ENCODE measurements at places on chromosomes 12 and 14.

- no peak for DNase-seq
Observed at GRCh38 chr12:94777936-94778335, 127.6 kb upstream of the TMCC3 start.

- DNase-seq = no peak
Observed at GRCh38 chr14:72332046-72332445, 399.8 kb downstream of the RGS6 start.

DNA sequence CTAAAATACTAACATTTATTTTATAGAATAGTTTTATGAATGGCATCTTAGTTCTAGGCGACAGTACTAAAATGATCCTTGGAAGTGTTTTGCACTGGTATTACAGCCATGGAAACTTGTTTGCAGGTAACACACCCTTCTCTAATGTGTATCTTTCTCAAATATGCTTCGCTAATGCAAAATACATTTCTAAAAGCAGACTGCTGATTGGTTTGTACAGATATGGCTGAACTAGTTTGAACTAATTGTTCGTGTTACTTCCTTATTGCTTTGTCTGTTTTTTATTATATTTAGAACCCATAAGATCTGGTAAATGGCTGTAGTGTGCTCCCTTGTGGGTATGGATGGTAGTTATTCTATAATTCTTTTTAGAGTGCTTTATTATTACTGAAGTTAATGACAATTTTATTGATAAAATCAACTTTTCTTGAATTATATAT, 53.0 kb downstream of the ATF7IP start:
- DNase-seq = no peak

GRCh38 chr12:104360983-104361707, 57.6 kb downstream of the EID3 start:
- DNase-seq = peak; percentile 74

- no peak for DNase-seq
Observed at GRCh38 chr12:129202109-129202814, 349.0 kb downstream of the GLT1D1 start.

DNA sequence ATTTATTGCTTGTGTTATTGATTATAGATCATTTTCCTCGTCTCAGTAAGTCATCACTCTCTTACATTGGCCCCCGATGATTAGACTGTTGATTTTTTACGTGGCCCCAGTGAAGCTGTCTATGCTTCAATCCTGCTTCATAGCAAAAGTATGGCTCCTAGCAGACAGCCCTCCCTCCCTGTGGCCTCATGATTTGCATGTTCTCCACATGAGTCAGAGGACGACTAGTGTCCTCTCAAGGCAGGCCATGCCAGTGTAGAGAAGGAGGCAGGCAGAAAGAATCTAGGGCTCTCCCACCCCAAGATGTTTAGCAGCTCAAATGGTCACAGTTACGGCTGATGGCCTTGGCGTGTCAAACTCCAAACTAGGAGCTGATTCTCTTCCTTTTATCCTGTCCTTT, 59.6 kb downstream of the FIGNL2 start:
- no peak for DNase-seq

DNA sequence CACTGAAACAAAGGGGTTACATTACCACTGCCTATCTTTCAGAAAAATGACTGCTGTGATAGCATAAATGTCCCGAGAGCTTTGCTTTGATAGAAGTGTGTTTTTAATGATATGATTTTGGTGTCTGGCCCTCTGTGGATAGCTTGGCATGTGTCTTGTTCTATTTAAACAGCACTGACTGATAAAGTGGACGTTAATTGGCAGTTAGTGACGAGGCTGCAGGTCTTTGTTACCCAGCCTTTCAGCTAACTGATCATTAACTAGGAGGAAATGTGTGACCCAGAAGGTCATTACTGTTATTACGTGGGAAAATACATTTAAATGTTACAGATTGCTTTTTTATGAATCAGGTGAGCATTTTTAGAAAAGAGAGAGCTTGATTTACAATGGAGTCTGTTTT, 428.3 kb downstream of the DIO2 start:
- no peak for DNase-seq

DNA sequence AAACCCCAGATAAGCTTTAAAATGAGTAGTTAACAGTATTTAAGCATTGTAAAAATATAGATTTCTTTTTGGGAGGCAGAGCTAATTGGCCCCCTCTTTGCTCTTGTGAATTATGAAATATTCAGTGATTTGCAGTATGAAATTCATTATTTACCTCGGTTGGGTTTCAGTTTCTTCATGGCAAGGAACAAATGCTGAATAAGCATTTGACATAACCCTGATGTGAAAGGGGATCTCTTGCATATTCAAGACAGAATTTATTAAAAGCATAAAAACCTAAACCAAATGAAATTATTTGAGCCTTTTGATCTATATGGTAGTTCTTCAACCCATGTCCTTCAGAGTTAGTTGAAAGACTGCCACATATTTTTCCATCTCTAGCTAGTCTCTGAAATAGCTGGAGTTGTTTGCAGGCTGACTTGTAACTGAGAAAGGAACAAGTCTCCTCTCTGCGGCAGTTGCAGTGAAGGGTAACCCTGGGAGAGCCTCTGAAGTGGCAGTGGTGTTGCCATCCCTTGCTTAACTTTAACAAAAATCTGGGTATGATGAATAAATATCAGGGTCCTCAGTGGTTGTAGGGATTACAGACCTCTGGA, 690 bp downstream of the AKAP6 start:
- DNase-seq = no peak

- DNase-seq = no peak
Observed at GRCh38 chr12:109764123-109764522, 50.5 kb downstream of the FAM222A start.

DNA sequence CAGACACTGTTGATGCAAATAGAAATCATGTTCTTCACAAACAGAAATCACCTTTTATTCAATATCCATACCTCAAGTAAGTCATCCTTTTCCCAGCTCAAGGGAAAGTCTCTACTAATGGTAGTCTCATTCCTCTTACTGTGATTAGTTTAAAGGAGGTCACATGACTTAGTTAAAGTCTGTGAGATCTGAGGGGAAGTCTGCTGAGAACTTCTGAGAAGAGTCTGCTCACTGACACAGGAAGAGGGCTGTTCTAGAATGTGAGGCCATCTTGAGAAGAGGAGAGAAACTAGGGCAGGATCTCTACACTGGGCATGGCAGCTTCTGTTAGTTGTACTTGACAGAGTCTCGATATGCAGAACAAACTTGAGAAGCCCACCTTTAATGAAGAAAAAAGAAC, 146.8 kb downstream of the C12orf42 start:
- no peak for DNase-seq

DNA sequence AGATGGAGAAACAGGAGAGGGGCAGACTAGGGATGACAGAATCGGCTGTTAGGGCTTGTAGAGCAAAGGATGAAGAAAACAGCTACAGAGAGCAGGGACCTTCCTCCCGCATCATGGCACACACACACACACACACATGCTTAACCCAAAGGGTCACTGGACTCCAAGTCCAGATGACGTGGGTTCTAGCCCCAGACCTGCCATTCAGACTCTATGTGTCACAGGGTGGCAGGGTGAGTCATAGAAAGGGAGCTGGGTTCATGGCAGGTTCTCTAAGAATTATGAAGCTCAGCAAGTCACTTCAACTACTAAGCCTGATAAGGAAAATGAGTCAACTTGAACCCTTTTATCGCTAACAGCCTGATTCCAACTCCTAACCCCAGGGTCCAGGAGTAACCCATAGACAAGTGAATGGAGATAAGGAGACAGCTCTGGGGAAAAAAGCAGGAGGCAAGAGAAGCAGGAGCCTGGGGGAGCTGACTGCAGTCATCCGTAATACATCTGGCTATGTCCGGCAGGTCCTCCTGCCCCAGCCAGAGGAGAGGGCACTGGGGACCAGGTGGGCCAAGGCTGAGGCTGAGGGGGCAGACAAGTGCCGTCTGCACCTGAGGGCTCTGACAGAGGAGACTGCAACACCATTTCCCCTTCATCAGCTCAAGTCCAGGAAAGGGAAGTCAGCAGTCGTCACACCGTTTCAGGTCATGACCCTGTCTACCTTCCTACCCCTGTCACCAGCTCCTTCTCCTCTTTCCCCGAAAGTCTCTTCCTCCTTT, 3.6 kb upstream of the TNFRSF1A start:
- peak; percentile 87 for DNase-seq

DNA sequence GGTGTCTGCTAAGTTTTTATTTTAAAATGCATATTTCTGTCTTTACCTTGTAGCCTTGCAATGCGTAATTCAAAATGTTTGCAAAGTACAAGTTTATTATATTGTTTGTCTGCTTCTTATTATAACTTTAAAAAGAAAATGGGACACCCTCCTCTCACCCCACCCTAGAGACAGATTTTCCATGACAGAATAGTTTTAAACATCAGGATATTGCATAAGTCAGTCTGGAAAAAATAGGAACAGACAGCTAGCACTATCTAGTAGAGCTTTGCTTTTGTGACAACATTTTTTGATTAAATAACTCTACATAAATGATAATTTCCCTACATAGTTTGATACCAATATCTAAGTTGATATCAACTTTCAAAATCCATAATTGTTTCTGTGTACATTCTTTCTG, 71.3 kb downstream of the PDE3A start:
- no peak for DNase-seq

- no peak for DNase-seq
Observed at GRCh38 chr14:30134936-30135335, 207.3 kb upstream of the PRKD1 start.

DNA sequence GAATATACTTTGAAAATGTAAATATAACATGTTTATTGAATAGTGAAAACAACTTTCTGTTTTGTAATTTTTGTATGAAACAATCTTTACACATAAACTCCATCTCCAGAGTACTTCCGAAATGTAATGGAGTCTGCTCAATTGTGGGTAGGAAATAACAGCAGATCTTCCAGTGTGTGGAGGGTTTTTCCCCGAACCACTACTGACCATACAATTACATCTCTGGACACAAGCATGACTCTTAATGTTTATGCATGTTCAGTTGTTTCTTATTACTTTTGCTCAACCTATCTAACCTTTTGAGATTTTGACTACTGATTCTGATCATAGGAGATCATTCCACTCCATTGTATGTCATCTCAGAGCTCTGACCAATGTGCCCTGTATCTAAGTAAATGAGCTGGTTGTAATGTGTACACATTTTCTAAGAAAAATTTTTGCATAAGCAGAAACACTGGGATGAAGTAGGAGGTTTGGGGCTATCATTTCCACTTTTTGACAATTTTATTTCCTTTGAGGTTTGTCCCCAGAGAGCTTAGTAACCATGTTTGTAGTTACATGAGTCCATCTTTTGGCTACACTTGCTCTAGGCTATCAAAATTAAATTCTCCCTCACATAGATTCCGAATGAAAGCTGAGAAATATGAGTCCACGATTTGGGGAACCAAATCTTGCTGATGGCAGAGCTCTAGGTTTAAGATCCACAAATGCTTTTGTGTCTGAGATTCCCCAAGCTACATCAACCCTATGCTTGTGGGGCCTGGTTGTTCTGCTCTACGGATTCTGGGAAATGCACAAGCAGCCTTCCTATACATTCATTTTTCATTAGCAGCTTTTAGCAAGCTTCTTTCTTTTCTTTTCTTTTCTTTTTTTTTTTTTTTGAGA, 21.4 kb upstream of the CLEC4D start:
- no peak for DNase-seq

DNA sequence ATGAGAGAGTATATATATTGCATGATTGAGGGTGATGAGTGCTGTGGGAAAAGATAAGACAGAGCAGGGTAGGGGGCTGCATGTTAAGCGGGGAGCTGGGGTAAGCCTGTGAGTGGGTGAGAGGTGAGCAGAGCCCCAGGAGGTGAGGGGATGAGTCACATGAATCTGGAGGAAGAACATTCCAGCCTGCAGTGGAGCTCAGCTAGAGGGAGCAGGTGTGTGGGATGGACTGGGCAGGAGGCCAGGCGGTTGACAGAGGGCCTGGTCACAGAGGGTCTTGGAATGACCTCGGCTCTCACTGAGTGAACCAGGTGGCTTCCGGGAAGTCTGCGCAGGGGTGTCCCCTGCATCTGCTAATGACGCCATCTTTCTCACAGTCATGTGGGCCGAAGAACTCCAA, 44.4 kb downstream of the GIT2 start:
- peak; percentile 88 for DNase-seq

DNA sequence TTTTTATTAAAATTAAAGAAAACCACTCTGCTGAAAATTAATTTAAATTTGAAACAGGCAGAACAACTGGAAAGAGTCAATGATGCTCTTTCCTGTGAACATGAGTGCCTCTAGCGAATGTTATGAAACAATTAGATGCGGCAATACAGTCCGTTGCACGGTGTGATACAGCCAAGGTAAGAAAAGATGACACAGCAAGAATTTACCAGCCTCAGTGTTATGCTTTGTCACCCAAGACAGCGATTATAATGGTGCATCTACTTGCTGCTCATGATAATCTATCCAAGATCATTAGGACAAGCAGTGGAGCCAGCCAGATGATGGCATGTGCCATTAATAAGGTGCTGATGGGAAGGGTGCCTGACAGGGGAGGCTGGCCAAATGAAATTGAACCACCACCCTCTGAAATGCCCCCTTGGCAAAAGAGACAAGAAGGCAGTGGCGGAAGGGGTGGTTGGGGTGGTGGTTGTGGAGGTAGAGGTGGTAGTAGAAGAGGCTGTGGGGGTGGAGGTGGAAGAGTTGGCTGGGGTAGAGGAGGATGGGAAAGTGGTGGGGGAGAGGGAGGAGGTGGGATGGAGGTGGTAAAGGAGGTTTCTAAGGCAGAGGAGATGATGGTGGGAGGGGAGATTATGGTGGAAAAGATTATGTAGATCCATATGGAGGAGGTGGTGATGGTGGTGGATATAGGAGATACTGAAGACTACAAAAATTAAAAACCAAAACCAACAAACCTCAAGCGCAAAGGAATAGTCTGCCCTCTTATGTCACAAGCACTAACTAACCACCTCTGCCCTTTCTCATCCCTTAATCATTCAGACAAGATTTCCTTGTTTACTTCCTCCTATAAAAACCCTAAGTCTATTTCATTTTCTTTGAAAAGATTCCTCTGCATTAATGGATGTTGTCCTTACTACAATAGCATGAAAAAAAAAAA, 4.0 kb upstream of the RESF1 start:
- DNase-seq = no peak

- DNase-seq = no peak
Observed at GRCh38 chr12:41419131-41419893, 231.2 kb downstream of the PDZRN4 start.

- DNase-seq = no peak
Observed at GRCh38 chr14:78122436-78122835, 47.7 kb upstream of the NRXN3 start.

DNA sequence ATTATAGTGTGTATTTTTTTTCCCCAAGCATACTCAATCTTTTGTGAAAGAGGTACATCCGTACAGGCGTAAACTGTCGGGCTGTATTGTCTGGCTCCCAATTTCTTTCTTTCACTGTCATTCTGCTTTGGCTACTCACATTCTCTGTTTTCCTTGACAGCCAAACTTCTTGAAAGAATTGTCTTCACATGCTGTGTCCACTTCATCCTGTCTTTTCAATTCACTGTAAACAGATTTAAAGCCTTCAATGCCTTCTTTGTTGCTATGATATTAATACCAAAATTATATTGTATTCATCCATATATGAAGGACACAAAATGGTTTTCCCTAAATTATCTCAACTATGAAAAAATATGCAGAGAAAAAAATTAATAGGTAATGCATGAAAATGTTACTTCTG, 6.0 kb upstream of the ATP23 start:
- DNase-seq = no peak

- DNase-seq = no peak
Observed at GRCh38 chr12:38373784-38374183, 57.2 kb downstream of the ALG10B start.

GRCh38 chr14:86057018-86057667, 527.2 kb downstream of the FLRT2 start:
- no peak for DNase-seq

GRCh38 chr14:55715889-55716288, 135.9 kb downstream of the KTN1 start:
- no peak for DNase-seq
